ENCODE measurements at places on chromosomes 1 and 21.

- DNase-seq, result no peak
Measured at GRCh38 chr1:182615468-182616129, 11.4 kb upstream of the RGS16 start.

DNA sequence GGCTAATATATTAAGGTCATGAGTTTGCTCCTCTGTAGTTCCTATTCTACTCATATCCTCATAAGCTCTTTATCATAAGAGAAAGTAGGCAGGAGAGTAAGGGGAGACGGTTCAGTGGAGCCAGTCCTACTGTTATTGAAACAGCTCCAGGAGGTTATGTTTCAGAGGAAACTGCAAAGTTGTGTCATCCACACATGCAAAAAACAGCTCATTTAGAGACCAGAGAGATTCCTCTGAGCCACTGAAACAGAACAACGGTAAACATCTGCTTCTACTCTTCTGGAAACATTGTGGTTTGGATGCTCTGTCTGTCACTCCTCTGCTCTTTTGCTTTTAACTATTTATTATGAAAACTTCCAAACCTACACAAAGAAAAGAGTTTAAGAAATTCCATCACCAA lies 66.3 kb upstream of the PPP2R5A start:
- peak; percentile 66 for DNase-seq

GRCh38 chr1:101154547-101154946 lies 82.3 kb upstream of the S1PR1 start:
- DNase-seq, result no peak

DNA sequence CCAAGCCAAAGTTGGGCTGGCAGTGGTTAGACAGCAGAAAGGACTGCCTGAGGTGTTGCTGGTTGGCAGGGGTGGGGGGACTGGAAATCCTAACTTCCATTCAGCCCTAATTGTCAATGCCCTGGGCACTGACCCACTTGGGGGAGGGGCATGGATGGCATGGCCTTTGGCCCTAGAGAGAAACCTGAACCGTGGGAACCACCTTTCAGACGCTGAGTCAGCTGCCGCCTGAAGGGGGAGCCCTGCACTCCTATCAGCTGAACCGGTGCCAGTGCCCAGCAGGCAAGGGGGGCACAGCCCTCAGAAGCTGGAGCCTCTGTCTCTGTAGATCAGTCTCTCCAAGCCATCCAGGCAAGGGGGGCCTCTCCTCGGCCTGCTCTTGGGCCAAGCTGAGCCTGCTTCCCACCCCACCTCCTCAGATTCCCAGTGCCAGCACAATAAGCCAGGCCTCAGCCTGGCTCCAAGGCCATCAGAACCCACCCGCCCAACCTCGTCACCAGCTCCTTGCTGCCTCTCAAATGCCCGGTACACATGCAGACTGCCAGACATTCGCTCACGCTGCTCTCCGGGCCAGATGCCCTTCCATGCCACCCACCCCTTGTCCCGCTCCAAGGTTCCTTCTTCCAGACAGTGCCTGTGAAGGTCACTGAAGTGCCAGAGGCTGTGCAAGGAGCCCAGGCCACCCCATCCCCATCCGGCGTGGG lies 11.6 kb downstream of the TINAGL1 start:
- DNase-seq, result peak; percentile 19

DNA sequence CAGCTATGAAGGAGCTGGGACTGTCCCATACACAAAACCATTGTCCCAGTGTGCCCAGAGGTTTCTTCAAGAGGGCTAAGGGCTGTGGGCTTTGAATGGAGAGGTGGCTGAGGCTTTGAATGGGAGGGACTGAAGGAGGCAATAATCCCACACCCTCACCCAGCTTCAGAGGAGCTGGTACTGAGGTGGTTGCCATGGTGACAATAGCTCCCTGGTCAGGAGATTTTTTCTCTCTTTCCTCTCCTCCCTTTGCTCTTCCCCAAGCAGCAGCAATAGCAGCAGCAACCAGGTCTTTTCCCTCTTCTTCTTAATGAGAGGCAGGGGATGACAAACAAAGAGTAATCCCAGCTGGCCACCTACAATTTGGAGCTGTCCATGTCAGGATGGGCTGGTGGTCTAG lies 1.6 kb downstream of the HPCAL4 start:
- DNase-seq, result no peak

DNA sequence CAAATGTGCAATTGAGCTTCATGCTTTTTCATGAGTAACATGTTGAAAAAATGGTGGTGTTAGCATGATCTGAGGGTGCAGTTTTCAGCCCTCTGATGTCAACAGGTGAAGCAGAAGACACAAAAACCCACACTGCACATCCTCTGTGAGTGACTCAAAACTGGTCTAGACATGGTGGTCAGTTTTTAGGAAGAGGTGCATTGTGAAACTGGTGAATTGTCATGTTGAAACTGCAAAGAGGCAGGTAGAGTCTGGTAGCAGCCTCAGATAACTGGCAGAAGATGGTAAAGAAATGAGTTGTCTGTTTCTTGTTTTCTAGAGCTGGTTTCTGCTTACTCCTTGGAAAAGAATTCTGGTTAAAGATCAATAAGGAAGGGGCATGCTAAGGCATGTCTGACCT lies 97.3 kb upstream of the HMCN1 start:
- no peak for DNase-seq

GRCh38 chr1:198677027-198677426 lies 38.2 kb downstream of the PTPRC start:
- DNase-seq, result no peak

All from bone marrow (tissue), 2 donors.